Stomach (tissue), 19 donors: ENCODE measurements at places on chromosomes 1 and 21. TPM values are rescaled to one million over a fixed set of nuclear protein-coding genes. Genes with fewer than 3 reads are reported as not detected.
A peak's percentile ranks its signal among the peaks of the same experiment; 100 is the strongest.

The RAB3B gene
- 2.2 TPM for total RNA-seq

The RUNX1 gene
- 32.9 TPM for total RNA-seq

The TSPAN1 gene
- total RNA-seq: 66.1 TPM

The NBPF4 gene
- total RNA-seq: not detected

DNA sequence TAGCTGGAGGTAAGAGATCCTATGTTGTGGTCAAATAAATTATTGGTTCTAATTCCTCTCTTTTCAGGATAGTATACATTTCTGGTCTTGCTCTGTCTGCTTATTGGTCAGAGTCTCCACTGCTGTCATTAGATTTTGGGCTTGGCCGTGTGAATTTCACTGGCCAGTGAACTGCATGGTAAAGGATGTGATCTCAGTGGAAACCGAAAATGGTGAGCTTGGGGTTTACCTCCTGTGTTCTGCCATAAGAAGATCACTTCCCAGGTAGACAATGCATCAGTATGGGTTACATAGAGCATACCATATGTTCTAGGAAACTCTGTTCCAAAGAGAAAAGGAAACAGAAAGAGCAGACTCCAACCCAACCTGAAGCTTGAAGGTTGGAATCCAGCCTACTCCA lies 1123.3 kb upstream of the B3GALT2 start:
- H3K27ac ChIP-seq: no peak overlapping the region
- no peaks in the 10 kb centered on the region for H3K4me1 ChIP-seq
- H3K27me3 ChIP-seq: no peaks in the 10 kb centered on the region
- DNase-seq: no peak

GRCh38 chr1:12556368-12556930 lies 61.6 kb downstream of the DHRS3 start:
- H3K4me3 ChIP-seq: no peak overlapping the region
- H3K4me1 ChIP-seq: peaks cover 23% of the 10 kb centered on the region
- peak; percentile 87 for DNase-seq
- H3K36me3 ChIP-seq: no peaks in the 10 kb centered on the region
- H3K27me3 ChIP-seq: no peaks in the 10 kb centered on the region

GRCh38 chr1:40264354-40264781 lies 6.3 kb downstream of the ZMPSTE24 start:
- no peak for DNase-seq
- no peak overlapping the region for H3K4me3 ChIP-seq
- no peaks in the 10 kb centered on the region for H3K27me3 ChIP-seq
- peaks cover 84% of the 10 kb centered on the region for H3K4me1 ChIP-seq
- no peak overlapping the region for H3K27ac ChIP-seq

GRCh38 chr21:31354122-31354521 lies 10.1 kb upstream of the TIAM1 start:
- H3K27me3 ChIP-seq: no peaks in the 10 kb centered on the region
- H3K4me1 ChIP-seq: peaks cover 5% of the 10 kb centered on the region
- H3K27ac ChIP-seq: peak overlapping the region; percentile 9
- DNase-seq: no peak

DNA sequence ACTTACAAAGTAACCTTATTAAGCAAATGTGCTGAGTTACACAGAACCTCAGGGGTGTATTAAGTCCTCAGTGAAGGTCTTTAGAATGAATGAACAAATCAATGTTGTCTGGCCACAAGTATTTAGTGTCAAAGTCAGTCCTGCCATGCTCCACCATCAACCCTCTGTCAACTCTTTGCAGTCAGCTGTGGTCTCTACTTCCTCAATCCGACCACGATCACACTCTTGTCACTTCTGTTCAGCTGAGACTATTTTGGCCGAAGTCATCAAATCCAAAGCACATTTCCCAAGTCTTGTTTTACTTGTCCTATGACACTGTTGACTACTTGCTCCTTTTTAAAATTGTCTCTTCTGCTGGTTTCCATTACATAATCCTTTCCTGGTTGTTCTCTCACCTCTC lies 173.5 kb downstream of the ST6GALNAC5 start:
- no peaks in the 10 kb centered on the region for H3K4me1 ChIP-seq
- no peaks in the 10 kb centered on the region for H3K27me3 ChIP-seq
- H3K4me3 ChIP-seq: no peak overlapping the region
- H3K27ac ChIP-seq: no peak overlapping the region
- H3K36me3 ChIP-seq: no peaks in the 10 kb centered on the region

DNA sequence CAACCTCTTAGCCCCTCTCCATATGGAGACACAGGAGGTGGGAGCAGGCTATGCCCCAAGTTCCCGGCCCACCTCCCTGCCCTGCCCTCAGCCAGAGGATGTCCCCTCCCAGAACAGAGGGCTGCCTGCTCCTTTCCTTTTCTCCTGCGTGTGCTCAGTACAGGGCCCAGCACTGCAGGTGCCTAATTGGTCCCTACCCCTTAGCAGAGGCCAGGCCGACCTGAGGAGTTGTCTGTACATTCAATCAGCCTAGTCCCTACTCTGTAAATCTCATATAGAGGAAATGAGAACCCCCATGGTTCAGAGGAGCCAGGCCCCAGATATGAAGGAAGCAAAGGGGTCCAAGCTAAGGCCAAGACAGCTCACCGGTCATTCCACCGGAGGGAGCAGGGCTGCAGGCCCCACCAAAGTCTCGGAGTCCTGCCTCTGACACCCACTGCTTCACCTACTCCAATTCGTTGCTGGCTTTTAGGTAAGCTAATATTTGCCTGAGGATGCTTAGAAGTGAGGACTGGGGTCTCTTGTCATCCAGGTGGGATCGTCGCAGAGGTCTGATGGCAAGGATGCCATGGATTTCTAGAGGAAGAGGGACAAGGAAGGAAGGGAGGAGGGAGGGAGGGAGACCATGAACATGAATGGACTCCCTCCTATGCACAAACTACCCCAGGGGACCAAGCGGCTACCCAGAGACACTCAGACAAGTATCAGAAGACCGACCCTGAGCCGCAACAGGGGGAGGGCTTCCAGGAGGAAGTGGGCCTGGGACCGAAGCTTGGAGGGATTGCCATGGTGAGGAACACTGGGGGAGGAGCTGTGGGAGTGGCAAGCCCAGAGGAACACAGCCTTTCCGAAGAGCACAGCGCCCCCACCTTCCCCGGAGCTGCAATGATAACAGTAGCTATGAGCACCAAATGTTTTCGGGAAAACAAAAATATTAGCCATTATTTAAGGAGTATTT lies 30.4 kb upstream of the FOXO6 start:
- no peak overlapping the region for H3K27ac ChIP-seq
- H3K4me1 ChIP-seq: no peaks in the 10 kb centered on the region
- no peak overlapping the region for H3K4me3 ChIP-seq
- H3K27me3 ChIP-seq: no peaks in the 10 kb centered on the region
- DNase-seq: peak; percentile 43

DNA sequence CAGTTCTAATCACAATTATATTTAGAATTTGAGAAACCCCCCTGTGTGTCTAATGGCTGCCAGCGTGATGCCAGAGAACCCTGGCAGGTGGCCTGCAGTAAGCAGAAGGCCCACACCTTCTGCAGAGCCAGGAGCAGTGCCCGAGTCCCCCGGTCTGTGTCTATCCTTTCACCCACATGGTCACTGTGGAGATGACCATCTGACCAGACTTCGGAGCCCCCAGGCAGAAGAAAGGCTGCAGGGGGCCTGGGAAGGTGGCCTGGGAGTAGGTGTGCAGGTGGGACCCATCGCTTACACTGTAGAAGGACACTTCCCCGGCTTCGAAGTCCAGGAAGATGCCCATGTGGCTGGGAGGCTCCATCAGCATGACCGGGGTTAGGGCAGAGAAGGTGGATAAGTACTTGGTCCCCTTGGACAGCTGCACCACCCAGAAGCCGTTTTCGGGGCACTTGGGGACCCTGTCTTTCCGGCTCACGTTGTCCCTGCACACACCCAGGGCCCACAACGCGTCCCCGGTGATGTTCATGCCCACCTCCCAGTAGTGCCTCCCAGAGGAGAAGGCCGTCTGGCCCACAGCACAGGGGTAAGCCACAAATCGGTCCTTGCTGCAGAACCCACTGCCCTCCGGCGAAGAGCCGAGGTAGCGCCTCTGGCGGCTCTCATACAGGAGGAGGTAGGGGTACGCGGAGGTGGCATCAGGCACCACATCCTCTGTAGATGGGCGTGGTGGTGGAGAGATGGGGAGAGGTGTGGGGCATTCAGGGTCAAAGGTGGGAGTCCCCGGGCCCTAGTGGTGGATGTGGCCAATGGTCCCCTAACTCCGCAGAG lies 1.6 kb upstream of the TRIM11 start:
- no peak overlapping the region for H3K4me3 ChIP-seq
- DNase-seq: no peak
- no peak overlapping the region for H3K27ac ChIP-seq
- peaks cover 17% of the 10 kb centered on the region for H3K4me1 ChIP-seq
- peaks cover 9% of the 10 kb centered on the region for H3K36me3 ChIP-seq
- H3K27me3 ChIP-seq: no peaks in the 10 kb centered on the region

DNA sequence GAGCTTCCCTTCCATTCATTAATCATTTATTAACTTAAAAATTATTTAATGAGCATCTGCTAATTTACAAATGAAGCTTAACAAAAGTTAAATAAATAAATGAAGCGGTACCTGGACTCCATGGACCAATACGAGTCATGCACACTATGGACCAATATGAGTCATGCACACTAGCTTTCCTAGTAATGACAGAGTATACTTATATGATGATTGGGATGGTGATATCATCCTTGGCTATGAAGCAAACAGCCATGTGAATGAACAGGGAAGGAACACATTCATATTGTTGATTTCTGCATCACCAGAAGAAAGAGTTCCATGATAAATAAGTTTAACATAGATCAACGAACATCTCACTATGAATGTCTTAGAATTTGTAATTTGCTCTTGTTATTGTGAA lies 109.9 kb downstream of the SPAG17 start:
- H3K4me3 ChIP-seq: no peak overlapping the region
- no peaks in the 10 kb centered on the region for H3K36me3 ChIP-seq
- no peaks in the 10 kb centered on the region for H3K4me1 ChIP-seq
- no peaks in the 10 kb centered on the region for H3K27me3 ChIP-seq
- no peak for DNase-seq

GRCh38 chr1:200991097-200991614 lies 32.4 kb downstream of the KIF21B start:
- no peaks in the 10 kb centered on the region for H3K36me3 ChIP-seq
- no peak overlapping the region for H3K27ac ChIP-seq
- H3K4me1 ChIP-seq: no peaks in the 10 kb centered on the region
